ENCODE measurements at places on chromosomes 1 and 21. TPM values are rescaled to one million over a fixed set of nuclear protein-coding genes. Genes with fewer than 3 reads are reported as not detected.

- DNase-seq: no peak
Observed at GRCh38 chr1:241848686-241849344, 811 bp downstream of the EXO1 start.

DNA sequence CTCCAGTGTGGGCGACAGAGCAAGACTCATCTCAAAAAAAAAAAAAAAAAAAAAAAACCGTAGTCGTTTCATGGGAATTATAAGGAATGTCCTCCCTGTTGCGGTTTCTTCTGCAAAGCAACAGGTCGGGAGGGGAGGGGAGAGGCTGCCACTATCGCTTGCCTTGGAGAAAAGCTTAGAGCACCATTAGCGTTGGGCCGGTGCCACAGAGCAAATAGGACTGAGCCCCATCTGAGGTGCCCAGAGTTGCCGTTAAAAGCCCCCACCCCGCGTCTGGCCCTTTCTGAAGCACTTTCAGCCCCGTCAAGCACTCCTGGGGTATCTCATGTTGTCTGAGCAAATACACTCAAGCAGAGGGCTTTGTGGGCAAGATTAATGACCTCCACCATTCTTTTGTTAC is 2.2 kb downstream of the RIPPLY3 start:
- DNase-seq: no peak

DNA sequence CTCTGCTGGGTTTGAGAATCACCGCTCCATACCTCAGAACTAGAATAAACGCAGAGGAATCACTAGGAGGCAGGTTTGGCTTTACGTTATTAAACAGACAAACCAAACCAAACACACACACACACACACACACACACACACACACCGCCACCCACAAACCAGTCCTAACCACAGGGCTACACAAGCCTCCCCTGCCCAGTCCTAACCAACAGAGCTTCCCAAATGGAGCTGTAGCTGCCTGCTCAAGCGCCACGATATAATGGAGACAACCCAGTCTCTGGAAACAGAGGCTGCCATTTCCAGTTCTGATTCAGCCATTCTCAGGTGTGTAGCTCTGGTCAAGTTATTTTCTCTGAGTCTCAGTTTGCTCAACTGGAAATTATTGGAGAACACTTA is 519.1 kb downstream of the SMYD3 start:
- no peak for DNase-seq

GRCh38 chr1:225771661-225772322 is 5.8 kb upstream of the SRP9 start:
- DNase-seq: no peak

DNA sequence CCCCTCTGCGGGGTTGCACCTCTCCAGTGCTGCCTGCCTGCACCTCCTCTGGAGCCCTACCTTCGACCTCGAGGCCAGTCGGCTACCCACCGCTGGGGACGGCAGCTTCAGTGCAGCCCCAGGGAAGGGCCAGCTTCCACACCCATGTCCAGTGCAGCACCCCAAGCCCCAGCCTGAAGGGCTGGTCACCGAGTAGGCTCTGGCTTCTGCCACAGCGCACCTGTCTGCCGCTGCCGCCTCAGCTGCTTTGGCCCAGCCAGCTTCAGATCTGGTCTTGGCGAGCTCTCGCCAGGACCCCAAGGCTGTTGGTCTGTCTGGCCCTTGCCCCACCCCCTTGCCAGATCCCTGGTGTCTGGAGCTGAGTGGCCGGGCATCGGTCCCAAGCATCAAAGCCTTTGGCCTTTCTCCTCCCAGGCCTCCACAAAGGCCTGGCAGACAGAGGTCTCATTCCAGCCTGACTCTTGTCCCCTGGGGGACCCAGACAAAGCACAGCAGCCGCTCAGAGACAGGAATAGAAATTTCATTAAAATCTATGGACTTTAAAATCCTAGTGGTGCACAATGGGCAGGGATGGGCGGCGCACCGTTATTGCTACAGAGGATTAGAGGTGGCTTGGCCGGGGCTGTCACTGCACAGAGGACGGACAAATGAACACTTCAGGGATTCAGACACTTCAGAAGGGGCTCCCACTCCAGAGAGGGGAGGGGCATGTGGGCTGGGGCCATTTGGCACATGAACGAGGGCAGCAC is 4.8 kb downstream of the CCDC24 start:
- no peak for DNase-seq

- no peak for DNase-seq
Observed at GRCh38 chr1:105652109-105652508, 1404.4 kb upstream of the PRMT6 start.

- DNase-seq: no peak
Observed at GRCh38 chr1:222931023-222931422, 116.2 kb downstream of the DISP1 start.

- DNase-seq: no peak
Observed at GRCh38 chr1:173020138-173020750, 30.5 kb downstream of the TNFSF18 start.

GRCh38 chr1:24134376-24134775 is 8.6 kb downstream of the IL22RA1 start:
- no peak for DNase-seq

DNA sequence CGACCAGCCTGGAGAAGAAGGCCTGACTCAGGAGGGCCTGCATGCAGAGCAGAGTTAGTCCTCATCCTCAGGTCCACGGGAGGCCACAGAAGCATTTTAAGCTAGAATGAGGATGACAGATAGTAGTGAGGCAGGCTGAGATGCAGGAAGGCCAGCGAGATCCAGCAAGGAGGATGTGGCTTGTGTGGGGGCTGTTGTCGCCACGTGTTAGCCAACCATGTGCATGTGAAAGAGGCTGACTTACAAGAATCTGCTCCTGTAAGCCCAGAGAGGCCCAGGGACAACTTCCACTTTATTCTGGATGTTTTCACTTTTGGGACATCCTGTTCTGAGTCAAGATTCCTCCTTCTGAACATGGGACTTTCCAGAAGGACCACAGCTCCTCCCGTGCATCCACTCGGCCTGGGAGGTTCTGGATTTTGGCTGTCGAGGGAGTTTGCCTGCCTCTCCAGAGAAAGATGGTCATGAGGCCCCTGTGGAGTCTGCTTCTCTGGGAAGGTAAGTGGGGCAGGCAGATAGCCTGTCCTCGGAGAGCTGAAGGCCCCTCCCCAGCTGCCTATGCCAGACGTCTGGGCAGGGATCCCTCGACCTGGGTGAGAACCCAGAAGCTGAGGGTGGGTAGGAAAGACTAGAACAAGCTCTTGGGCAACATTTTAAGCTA is at the start of gene SLAMF8:
TSS of gene SLAMF8 (plus strand) at position 433 of the 661 bp plus-strand sequence. CDS start at position 459, 26 bp downstream.
- DNase-seq: no peak

- no peak for DNase-seq
Observed at GRCh38 chr1:2460996-2461751, 14.9 kb upstream of the PLCH2 start.

- no peak for DNase-seq
Observed at GRCh38 chr21:14957836-14958235, 107.0 kb downstream of the NRIP1 start.

DNA sequence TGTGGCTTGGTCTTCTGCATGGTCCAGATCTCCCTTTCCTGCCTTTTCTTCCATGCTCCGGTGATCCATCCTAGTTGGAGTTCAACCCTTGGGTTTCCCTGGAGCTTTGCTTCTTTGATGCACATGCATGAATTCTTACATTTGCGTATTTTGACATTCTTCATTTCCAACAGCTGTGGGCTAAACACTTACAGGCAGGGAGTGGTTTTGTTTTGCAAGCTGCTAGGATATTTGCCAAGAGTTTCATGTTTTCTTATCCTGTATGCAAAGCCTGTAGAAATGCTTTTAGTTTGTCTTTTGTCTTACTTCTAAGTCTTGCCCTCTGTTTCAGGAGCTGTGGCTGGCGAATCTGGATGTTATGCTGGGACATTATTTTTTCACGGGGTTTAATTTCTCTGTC is 90.3 kb upstream of the PAXBP1 start:
- DNase-seq: no peak

GRCh38 chr1:62138029-62138428 is 56.6 kb upstream of the L1TD1 start:
- no peak for DNase-seq

DNA sequence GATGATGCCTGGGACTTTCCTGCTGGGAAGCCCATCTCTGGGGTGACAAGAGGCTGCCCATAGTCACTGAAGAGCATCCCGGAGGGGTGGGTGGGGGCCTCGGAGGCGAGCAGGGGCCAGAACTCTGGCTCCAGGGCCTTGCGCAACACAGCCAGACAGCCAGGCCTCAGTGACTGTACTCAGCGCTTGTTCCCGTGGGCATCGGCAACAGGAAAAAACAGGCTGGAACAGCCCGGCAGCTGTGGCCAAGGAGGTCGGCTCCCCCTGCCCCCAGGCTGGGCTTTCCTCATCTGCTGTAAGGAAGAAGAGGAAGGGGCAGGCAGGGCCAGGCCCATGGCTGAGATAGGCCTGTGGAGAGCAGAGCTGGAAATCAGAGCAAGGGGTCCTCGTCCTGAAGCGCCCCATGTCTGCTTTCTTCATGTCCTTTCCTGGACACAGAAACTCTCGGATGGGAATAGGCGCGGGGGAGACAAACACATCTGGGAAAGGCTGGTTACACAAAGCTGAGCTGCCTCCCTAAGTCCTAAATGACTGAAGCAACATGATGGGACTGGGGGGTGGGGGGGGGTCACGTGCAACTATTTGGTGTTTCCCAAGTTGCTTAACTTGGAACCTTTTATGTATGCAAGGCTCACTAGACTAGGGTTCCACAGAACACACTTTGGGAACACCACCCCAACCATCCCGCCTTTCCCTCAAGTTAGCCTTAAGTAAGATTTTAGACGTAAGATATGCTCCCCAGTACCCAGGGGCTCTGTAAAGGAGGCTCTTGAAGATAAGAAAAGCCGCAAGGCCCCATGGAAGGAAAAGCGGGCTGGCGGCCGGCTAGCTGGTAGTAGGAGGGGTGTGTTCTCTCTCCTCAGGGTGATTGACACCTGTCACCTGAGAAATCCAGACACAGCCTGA is 30.7 kb downstream of the HSPG2 start:
- peak; percentile 96 for DNase-seq

GRCh38 chr1:54894271-54894670 is 7.3 kb upstream of the DHCR24 start:
- no peak for DNase-seq

GRCh38 chr1:1827089-1827848 is 49.0 kb upstream of the NADK start:
- no peak for DNase-seq

DNA sequence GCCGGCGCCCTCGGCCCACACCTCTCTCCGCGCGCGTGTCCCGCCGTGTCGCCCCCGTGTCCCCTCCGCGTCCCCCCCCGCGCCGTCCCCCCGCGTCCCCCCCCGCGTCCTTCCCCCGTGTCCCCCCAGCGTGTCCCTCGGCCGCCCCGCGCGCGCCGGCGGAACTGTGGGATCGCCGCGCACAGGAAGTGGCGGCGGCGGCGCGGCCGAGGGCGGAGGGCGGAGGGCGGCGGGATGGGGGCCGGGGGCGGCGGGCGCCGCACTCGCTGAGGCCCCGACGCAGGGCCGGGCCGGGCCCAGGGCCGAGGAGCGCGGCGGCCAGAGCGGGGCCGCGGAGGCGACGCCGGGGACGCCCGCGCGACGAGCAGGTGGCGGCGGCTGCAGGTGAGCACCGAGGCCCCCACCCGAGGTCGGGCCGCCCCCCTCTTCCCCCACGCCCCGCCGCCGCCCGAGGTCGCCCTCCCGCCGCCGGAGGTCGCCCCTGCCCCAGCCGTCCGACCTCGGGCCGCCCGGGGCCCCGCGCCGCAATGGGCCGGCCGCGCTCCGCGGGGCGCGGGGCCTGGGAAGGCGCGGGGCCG is at the start of gene AGPAT3:
TSS of gene AGPAT3 (plus strand) at position 262 of the 578 bp plus-strand sequence. CDS start 94,459 bp downstream, outside the sequence.
- DNase-seq: peak; percentile 18

OR2L3 gene
- not detected for total RNA-seq

GPR161 gene
- total RNA-seq: 19.6 TPM

MRPL37 gene
- 47.5 TPM for total RNA-seq

CTSS gene
- 57.5 TPM for total RNA-seq

CAPN8 gene
- total RNA-seq: not detected

LCE4A gene
- not detected for total RNA-seq

Measured in dermis blood vessel endothelial cell (primary cell).